Large intestine (tissue), 12 donors: ENCODE measurements at places on chromosomes 4 and X. TPM values are rescaled to one million over a fixed set of nuclear protein-coding genes. Genes with fewer than 3 reads are reported as not detected.

CPEB2 gene
- polyA plus RNA-seq, result 18.3 TPM

RASL11B gene
- 2.1 TPM for polyA plus RNA-seq

LRRC66 gene
- 7.8 TPM for polyA plus RNA-seq

KIT gene
- 20.3 TPM for polyA plus RNA-seq

DNA sequence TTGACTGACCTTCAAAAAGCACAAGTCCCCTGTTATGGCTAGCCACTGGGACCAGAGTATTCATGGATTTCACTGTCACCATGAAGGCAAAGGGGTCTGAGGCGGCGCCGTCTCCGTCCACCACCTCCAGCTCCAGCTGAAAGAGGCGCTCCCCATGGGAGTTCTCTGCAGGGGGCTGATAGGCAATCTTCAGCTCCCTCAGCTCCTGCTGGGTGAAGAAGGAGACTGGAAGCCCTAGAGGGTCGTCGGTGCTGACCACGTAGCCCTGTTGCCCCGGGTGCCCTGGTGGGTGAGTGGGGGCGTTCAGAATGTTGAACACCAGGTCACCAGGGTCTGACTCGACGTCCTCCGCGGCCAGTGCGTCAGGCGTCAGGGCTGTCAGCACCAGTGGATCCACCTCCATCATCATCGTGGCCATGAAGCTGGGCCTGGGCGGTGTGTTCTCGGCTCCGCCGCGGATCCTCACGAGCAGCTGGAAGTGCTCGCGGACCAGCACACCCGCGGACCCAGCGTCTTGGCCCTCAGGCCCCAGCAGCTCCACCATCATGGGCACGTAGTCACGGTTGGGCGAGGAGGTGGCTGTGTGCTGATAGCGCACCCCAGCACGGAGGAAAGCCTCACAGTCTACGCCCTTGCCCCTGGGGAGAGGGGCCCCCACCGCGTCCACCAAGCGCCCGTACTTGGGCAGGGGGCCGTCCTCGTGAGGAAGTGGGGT lies 987 bp downstream of the FREM3 start:
- no peak for DNase-seq

- DNase-seq, result no peak
Observed at GRCh38 chrX:139299309-139299708, 231.2 kb upstream of the F9 start.

DNA sequence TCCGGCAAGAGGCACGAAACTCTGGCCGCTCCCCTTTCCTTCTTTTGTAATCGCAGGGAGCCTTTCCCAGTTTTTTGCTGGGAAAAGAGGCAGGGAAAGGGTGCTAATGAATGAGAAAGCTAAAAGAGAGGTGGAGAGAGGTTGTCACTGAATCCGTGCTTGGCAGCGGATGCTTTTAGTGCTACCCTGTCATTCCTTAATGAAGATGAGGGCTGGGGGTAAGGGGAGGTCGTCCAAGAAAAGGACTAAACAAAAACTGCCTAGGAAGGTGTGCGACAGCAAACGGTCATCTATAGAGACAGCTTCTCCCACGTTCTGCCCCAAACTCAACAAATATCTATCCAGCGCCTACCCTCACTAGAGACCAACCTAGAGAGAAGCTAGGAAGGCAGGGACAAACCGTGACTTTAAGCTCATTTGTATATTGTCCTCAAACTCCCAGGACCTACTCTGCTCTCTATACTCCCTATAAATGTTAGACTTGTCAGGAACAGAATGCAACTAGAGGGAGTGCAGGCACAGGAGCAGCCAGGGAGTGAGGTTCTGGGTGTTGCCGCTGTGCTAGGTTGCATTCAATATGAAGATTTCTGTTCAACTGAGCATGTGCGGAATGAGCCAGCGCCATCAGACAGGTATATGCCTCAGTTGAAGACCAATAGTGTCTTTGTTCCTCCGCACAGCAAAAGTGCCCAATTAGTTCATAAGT lies 777 bp upstream of the CASK start:
- peak; percentile 12 for DNase-seq

TEX13C gene
- not detected for polyA plus RNA-seq

- DNase-seq, result peak; percentile 33
Observed at GRCh38 chr4:47032405-47033106, 1.2 kb downstream of the GABRB1 start.

DNA sequence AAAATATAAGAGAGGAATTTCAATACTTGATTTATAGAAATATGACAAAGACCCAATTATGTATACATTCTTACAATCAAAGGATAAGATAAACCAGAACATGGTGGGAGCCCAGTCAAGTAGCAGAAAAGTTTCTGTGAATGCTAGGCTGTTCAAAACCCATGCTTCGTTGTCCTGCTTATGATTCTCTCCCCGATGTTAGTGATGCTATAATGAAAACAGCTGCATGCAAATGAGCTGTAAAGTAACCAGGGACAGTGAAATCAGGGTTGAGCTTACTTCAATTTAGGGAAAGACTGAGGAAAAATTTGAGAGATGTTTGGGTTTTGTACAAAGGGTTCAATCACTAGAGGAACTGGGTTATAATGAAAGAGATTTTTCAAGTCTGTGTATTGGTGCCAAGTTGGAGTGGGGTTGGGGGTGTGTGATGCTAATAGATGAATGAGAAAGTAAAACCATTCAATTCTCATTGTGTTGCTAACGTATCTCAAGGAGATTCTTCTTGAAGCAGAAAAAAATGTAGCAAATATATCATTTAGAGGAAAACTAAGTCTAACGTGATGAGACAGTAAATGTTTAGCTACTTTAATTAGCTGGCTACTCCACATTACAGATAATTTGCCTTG lies 59.3 kb upstream of the PPP1R2C start:
- DNase-seq, result no peak

ASB12 gene
- 0.52 TPM for polyA plus RNA-seq

- no peak for DNase-seq
Observed at GRCh38 chr4:88419874-88420273, 37.0 kb upstream of the HERC5 start.

DNA sequence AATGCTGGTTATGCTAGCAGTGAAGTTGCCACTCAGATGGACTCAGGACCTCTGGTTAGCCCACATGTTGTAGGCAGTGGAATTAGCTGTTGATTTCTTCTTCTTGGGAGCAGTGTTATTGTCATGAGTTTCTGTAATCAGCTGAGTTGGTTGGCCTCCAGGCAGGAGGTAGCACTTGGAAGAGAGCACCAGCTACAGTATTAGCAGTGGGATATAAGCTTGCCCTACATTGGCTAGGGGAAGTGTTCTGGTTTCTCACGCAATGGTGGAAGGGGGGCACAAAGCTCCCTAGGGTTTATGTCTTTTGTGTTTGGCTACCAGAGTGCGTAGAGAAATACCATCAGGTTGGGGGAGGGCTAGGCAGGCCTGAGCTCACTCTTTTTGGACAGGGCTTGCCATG lies 34.0 kb upstream of the UCP1 start:
- no peak for DNase-seq

DNA sequence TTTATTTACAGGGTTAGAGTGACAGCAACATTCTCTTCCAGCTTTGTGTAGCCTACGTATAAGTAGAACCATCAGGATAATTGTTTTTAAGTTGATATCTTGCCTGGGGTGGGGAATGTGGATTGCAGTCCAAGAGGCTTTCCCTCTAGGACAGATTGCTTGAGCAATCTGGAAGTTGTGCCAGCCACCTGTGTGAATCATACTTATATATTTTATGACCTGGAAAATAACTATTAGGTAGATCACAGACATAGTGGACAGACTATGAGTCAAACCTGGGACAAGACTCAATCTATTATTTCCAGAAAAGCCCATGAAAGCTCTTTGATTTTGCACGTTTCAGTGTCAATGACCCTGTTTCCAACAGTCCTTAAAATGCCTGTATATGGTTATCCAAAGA lies 98.9 kb downstream of the TLL1 start:
- peak; percentile 29 for DNase-seq

KLHL4 gene
- polyA plus RNA-seq, result 4.1 TPM

- DNase-seq, result no peak
Observed at GRCh38 chrX:68286076-68286475, 147.2 kb downstream of the OPHN1 start.

GRCh38 chr4:158590306-158590705 lies 68.6 kb downstream of the RXFP1 start:
- DNase-seq, result no peak

DNA sequence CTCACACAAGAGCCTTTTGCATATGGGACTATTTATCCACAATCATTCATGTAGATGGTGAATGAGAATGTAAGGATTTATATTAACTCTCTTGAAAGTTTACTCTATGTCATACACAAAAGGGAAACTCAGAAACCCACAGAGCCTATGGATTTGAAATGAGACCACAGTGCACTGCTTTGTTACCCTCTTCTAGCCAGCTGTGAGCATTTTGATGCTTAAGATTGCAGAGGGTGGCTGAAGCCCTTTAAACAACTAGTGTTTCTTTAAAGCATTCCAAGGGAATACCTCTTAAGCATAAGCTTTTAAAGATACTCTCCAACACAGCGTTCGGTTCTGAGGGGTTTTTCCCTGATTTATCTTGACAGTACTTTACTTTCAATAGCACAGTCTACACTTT lies 113.9 kb downstream of the NKX6-1 start:
- no peak for DNase-seq

- peak; percentile 8 for DNase-seq
Observed at GRCh38 chrX:128975745-128976144, 547.5 kb downstream of the SMARCA1 start.

DNA sequence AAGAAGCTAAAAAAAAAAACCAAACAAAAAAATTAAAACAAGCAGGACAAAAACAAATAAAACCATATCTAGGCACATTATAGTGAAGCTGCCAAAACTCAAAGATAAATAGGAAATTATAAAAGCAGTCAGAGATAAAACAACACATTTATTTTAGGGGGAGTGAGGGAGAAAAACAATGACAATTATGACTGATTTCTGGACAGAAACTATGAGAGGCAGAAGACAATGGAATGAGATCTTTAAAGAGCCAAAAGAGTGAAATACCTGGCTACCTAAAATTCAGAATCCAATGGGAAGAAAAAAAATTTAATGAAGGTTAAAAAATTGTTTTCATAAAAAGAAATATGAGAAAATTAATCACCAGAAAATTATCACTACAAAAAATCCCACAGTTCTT lies 33.4 kb downstream of the C4orf50 start:
- DNase-seq, result no peak

DNA sequence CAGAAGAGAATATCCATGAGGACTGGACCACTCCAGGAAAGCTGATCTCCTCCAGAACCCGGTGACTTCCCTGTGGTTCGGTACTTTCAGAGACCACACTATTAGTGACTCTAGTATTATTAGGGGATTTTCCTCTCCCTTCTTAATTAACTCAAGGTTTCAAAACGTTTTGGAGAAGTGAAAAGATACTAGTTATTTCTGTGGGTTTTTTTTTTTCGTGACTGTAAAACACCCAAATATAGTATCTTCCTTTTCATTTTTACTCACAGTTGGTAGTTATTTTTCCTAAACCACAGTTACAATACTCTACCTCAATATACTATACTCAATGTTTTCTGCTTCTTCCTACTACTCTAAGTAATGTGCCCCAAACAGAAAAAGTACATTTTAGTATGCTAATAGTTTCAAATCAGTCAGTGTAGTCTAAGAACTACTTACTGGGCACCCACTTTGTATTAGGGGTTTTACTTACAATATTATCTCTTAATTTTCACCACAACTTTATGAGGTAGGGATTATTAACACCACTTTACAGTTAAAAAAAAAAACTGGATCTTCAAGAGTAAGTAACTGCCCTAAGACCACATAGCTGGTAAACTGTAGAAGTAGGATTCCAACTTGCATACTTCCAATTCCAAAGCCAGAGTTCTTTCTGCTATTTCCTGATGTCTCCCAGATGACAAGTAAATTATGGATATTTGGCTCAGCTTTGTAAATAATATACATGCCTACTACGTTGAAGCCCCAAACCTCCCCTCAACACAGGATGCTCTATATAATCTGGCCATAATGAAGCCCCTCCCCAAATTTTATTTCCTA lies 45.0 kb downstream of the SLC9A7 start:
- no peak for DNase-seq

GRCh38 chrX:45840411-45840950 lies 639.8 kb upstream of the DIPK2B start:
- no peak for DNase-seq

- DNase-seq, result no peak
Observed at GRCh38 chr4:108483079-108483478, 137.3 kb upstream of the RPL34 start.

GRCh38 chr4:169210504-169211118 lies 60.1 kb downstream of the SH3RF1 start:
- no peak for DNase-seq

- DNase-seq, result no peak
Observed at GRCh38 chr4:147628415-147628814, 11.2 kb downstream of the TMEM184C start.

DNA sequence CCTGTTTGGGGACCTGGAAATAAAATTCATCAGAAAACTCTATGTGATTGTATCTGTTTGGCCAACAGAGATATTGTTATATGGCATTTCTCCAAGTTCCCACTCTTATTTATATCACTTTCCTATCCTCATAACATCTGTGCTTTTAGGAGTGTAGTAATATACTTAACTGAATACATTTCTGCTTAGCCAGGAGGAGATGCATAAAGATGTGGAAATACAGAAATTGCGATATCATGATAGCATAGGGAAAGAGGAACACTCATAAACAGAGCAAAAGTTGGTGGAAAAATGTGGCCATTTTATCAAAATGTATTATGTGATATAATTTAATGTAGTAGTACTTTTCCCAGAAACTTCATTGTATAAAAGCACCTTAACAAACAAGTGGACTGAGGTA lies 46.1 kb upstream of the TSPAN7 start:
- DNase-seq, result no peak

GRCh38 chrX:41946989-41947612 lies 23.7 kb upstream of the CASK start:
- DNase-seq, result peak; percentile 68

GRCh38 chrX:115898382-115899001 lies 272.1 kb upstream of the AGTR2 start:
- no peak for DNase-seq

GRCh38 chr4:25842229-25842845 lies 20.5 kb downstream of the SEL1L3 start:
- no peak for DNase-seq

DNA sequence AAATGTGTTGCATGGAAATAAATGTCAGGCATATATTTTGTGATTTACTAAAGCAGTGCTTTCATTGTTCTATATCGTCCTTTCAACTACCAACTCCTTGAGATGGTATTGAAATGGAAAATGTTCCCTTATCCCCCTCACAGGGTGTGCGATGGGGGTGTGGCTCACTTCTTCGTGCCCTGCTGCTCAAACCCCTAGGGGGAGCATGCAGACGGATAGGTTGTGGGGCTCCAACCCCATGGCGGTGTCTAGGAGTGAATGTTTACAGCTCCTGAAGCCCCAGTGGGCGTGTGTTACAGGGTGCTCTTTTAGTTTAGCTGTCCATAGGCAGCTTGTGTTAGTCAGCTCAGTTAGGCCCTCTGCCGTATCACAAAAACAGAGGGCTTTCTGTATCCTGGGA lies 287.7 kb upstream of the EMCN start:
- no peak for DNase-seq
